ENCODE measurements at places on chromosomes 2 and 18.

- DNase-seq = no peak
Observed at GRCh38 chr2:173803449-173803848, 161.7 kb downstream of the SP3 start.

DNA sequence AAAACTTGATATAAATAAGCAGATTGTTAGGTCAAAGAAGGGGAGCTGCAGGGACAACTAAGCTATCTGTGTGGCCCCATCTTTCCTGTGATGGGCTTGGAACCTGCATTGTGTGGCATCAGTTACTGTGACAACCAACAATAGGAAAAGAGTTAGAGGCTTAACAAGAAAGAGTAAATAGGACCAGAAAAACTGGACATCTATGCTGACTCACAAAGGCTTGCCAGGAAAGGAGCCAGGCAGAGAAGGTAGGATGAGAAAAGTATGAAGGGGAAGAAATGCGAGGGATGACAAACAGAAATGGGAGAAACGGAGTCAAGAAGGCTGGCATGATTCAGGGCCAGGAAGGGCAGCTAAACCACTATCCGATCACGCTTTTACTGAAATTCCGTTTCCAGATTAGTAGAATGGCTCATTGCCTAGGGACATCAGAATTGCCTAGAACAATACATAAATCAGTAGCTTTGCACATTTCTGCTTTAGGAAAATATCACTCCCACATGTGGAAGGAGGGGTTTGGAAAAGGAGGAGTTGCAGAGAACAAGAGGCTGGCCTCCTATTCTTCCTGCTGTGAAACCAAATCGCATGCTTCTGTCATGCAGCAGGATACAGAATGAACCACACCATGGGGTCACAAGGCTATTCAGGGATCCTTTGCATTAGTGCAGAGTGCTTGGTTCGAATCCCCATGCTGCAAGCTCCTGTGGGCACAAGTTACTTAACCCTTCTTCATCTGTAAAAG lies 7.3 kb downstream of the PLA2R1 start:
- DNase-seq = no peak

GRCh38 chr18:46679846-46680598 lies 23.0 kb upstream of the LOXHD1 start:
- DNase-seq = no peak

- DNase-seq = no peak
Observed at GRCh38 chr2:231068525-231069222, 12.0 kb downstream of the PSMD1 start.

- no peak for DNase-seq
Observed at GRCh38 chr18:28208712-28209265, 31.9 kb upstream of the CDH2 start.

DNA sequence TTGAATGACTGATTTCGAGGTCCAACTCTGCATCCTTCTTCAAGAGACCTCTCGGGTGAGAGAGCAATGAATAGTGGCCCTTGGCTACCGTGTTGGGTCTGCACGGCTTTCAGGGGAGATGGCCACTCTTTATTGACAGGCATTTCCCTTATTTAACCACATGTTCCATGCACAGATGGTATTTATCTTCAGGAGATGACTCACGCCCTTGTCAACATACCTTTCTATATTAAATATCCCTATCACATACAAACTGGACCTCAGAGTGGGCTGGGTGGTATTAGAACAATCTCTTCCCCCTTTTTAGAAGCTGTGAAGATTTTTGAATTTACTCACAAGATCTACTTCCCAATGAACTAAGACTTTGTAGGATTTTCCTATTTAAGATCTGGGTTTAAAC lies 109.6 kb upstream of the CDC42EP3 start:
- DNase-seq = no peak

DNA sequence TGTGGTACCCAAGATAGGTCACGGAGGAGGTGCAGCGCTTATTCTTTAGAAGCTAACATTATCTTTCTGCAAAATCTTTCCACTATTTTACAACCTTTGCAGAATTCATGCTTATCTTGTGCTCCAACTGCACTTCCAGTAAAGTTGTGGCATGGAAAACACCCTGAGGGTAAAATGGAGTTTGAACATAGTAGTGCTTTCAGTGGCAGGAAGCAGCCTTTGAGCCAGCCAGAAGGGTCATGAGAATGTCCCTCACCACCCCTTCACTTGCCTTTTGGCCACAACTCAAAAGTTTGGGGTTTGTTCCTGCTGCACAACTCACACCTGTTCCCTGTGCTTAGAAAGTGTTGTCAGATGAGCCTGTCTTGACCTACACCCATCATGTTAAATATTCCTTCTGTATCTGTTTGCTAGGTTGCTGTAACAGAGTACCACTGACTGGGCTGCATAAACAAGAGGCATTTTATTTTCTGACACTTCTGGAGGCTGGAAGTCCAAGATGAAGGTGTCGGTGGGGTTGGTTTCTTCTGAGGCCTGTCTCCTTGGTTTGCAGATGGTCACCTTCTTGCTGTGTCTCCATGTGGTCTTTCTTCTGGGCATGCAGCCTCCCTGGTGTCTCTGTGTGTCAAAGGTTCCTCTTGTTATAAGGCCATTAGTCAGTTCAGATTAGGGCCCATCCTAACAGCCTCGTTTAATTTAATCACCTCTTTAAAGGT lies 194.1 kb downstream of the SMAD7 start:
- DNase-seq = no peak

DNA sequence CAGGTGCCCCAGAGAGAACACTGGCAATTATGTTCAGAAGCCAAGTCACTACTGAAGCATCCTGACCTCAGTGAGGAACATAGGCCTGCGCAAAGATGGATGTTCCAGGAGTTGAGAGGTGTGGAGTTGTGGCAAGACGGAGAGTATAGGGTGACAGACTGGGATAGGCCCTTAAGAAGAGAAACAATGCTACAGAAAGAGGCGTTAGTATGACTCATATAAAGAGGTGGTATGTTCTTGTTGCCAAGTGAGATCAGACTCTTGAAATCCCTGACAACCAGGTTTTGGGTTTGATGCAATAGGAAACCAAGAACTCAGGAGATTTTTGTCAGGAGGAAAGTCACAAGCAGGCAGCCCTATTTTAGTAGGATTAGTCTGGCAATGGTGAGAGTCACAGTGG lies 185.6 kb downstream of the RIT2 start:
- DNase-seq = no peak

DNA sequence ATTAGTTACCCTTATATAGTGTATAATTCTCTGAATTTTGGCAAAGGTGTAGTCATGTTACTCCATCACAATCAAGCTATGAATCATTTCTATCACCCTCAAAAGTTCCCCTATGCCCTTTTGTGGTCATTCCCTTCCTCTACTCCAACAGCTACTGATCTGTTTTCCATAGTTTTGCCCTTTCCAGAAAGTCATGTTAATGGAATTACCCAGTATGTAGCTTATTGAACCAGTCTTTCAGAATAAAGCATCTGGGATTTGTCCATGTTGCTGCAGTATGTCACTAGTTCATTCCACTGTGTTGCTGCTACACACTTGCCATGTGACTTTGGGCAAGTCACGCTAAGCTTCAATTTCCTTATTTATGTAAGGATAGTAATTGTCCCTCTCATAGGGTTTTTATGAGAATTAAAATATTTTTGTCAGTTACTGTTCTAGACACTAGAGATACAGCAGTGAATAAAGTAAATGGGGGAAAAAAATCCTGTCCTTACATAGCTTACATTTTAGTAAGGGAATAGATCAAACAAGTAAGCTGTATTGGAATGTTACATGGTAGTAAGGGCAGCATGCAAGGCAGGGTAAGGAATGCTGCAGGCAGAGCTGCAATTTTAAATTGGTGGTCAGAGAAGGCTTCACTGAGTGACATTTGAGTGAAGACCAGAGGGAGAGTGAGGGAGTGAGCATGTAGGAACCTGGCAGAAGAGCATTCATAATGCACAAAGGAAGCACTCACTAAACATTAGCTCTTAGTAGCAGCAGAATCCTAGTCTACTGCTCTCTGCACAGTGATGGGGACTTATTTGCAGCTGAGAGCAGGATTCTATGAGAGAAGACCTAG lies 80.3 kb upstream of the TSPYL6 start:
- DNase-seq = no peak

GRCh38 chr2:70551167-70551566 lies 2.5 kb downstream of the TGFA start:
- no peak for DNase-seq

GRCh38 chr18:54532222-54532621 lies 58.8 kb upstream of the DYNAP start:
- no peak for DNase-seq

- no peak for DNase-seq
Observed at GRCh38 chr2:222318712-222319585, 20.2 kb upstream of the PAX3 start.

GRCh38 chr2:38154395-38154794 lies 78.4 kb upstream of the CYP1B1 start:
- no peak for DNase-seq

DNA sequence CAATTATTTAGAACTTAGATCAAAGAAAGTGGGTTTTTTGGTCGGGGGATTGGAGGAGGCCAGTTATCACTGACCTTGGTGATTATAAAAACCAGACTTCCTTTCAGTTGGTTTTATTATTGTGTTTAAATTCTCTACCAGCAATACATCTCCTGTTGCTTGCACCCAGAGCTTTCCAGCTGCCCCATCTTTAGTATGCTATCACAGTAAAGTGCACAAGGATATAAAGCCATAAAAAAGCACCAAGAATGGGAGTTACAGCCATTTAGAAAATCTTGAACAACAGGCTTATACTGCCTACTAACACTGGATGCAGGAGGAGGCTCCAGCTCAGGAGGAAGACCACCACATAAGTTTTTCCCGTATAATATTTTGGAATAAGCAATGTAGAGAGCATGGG lies 148.7 kb upstream of the OSR1 start:
- no peak for DNase-seq

- DNase-seq = no peak
Observed at GRCh38 chr18:69574401-69574800, 173.7 kb downstream of the DOK6 start.

- no peak for DNase-seq
Observed at GRCh38 chr2:144414324-144414845, 105.5 kb downstream of the ZEB2 start.

GRCh38 chr18:3383381-3383915 lies 66.5 kb upstream of the TGIF1 start:
- DNase-seq = no peak

DNA sequence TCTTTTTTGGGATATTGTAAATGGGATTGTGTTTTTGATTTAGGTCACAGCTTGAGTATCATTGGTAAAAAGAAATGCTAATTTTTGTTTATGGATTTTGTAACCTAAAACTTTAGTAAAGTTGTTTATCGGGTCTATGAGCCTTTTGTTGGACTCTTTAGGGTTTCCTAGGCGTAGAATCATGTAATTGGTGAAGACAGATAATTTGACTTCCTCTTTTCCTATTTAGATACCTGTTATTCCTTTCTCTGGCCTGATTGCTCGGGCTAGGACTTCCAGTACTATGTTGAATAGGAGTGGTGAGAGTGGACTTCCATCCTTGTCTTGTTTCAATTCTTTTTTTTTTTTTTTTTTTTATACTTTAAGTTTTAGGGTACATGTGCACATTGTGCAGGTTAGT lies 149.0 kb downstream of the QPCT start:
- DNase-seq = no peak

GRCh38 chr2:141508086-141508752 lies 622.6 kb downstream of the LRP1B start:
- no peak for DNase-seq

DNA sequence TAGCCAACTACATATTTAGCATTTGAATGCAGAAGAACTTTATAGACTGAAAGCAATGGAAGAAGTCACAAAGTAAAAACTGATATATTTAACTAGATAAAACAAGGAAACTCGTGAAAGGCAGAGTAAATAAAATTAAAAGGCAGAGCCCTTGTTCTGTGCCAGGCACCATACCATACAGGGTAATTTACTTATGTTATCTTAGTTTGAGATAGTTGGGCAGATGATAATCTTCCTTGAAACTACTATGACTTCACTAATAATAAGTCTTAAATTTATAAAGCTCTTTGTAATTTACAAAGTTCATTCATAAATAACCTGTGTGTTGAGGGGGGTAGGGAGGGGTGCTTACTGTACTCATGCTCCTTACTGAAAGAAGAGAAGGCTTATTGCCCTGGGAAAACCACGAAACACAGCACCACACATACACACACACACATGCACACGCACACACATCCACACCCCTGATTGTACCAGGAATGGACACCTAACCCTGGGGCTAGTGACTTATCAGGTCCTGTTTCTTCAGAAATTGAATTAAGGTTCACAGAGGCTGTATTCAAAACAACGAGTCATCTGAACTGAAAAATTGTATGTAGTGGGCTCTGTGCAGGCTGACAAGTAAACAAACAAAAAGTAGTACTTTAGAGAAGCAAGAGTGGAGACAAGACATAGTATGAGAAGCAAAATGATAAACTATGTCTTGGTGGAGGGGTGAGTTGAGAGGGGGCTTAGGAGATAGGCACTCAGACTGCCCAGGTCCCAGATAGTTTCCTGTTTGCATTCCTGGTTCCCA lies 38.1 kb downstream of the AGFG1 start:
- DNase-seq = no peak

GRCh38 chr2:109304242-109304641 lies 175.2 kb downstream of the SH3RF3 start:
- DNase-seq = no peak

- no peak for DNase-seq
Observed at GRCh38 chr2:152740743-152741328, 22.4 kb downstream of the ARL6IP6 start.

DNA sequence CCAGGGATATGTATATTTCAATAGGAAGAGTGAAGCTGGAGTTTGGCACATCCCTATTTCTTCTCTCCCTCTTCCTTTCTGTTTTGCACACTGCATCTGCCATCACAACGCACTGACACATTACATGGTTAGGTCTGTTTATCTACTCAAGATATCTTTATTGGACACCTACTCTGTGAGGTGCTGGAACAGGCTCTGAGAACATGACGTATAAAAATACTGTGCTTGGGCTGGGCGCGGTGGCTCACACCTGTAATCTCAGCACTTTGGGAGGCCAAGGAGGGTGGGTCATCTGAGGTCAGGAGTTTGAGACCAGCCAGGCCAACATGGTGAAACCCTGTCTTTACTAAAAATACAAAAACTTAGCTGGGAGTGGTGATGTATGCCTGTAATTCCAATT lies 653.3 kb downstream of the SLC4A3 start:
- no peak for DNase-seq

GRCh38 chr18:8871489-8871888 lies 166.1 kb downstream of the MTCL1 start:
- no peak for DNase-seq

GRCh38 chr2:192413812-192414681 lies 219.3 kb upstream of the TMEFF2 start:
- no peak for DNase-seq

GRCh38 chr18:28995319-28995718 lies 818.4 kb upstream of the CDH2 start:
- no peak for DNase-seq

- no peak for DNase-seq
Observed at GRCh38 chr18:61943175-61943964, 50.6 kb upstream of the RNF152 start.
